Tibial nerve (tissue), 4 donors: ENCODE measurements at places on chromosomes 12 and 14.
A peak's percentile ranks its signal among the peaks of the same experiment; 100 is the strongest.

- DNase-seq = no peak
- H3K27me3 ChIP-seq = no peaks in the 10 kb centered on the region
- H3K4me3 ChIP-seq = no peak overlapping the region
- H3K36me3 ChIP-seq = no peaks in the 10 kb centered on the region
- no peak overlapping the region for H3K27ac ChIP-seq
- H3K4me1 ChIP-seq = no peaks in the 10 kb centered on the region
These were observed 15.0 kb upstream of the FBXO33 start for GRCh38 chr14:39447175-39447661.

DNA sequence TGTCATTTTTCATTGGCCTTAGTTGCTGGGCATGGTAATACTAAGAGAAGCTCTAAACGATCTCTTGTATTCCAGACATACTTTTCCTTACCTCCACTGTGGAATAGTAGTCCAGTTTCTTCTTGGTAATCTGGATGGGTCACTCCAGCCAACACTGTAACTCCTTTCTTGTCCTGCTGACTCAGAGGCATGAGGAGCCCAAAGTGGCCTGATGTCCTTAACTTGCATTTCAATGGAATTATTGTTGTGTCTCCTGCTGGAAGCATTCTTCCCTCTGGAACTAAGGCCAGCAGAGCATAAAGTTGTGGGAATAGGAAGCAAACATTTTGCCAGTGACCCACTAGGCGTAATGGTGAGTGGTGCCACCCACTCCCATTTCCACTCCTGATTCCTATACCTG, 33.1 kb downstream of the DAAM1 start:
- no peak for DNase-seq
- H3K27me3 ChIP-seq = no peaks in the 10 kb centered on the region
- H3K4me3 ChIP-seq = no peak overlapping the region
- no peaks in the 10 kb centered on the region for H3K36me3 ChIP-seq
- no peaks in the 10 kb centered on the region for H3K4me1 ChIP-seq
- no peak overlapping the region for H3K27ac ChIP-seq

- H3K36me3 ChIP-seq = no peaks in the 10 kb centered on the region
- peak overlapping the region; percentile 14 for H3K4me3 ChIP-seq
- no peak for DNase-seq
- no peak overlapping the region for H3K27ac ChIP-seq
- H3K27me3 ChIP-seq = no peaks in the 10 kb centered on the region
- peaks cover 8% of the 10 kb centered on the region for H3K4me1 ChIP-seq
These were observed 9.9 kb downstream of the ITGB7 start for GRCh38 chr12:53197011-53197640.

GRCh38 chr14:94048691-94049624, 22.8 kb downstream of the OTUB2 start:
- DNase-seq = no peak
- H3K36me3 ChIP-seq = peaks cover 99% of the 10 kb centered on the region
- H3K4me1 ChIP-seq = no peaks in the 10 kb centered on the region

GRCh38 chr12:92854344-92854743, 74.8 kb downstream of the EEA1 start:
- H3K27me3 ChIP-seq = no peaks in the 10 kb centered on the region
- H3K4me1 ChIP-seq = no peaks in the 10 kb centered on the region
- no peak overlapping the region for H3K27ac ChIP-seq
- no peaks in the 10 kb centered on the region for H3K36me3 ChIP-seq
- H3K4me3 ChIP-seq = no peak overlapping the region

DNA sequence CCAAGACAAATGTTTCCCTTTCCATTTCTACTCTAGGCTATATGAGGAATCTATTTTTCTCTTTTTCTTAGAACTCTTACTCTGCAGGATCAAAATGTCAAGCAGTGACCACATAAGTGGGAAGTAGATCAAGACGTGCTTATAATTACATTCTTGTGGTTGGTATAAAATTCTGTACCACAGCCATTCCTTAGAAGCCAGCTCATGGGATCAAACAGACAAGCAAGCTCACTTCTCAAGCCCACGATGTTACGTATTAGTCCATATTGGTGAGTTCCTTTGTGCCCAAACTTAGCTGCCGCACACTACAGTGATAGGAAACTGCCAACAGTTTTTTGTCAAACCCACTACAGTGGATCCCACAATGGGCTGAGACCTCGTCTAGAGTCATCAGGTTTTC, 53.4 kb downstream of the IFNG start:
- no peaks in the 10 kb centered on the region for H3K4me1 ChIP-seq
- H3K4me3 ChIP-seq = no peak overlapping the region
- H3K27ac ChIP-seq = no peak overlapping the region

GRCh38 chr12:12449533-12450025, 92.7 kb downstream of the BORCS5 start:
- H3K27ac ChIP-seq = peak overlapping the region; percentile 17
- no peaks in the 10 kb centered on the region for H3K4me1 ChIP-seq
- no peaks in the 10 kb centered on the region for H3K27me3 ChIP-seq
- H3K4me3 ChIP-seq = no peak overlapping the region
- H3K36me3 ChIP-seq = no peaks in the 10 kb centered on the region

DNA sequence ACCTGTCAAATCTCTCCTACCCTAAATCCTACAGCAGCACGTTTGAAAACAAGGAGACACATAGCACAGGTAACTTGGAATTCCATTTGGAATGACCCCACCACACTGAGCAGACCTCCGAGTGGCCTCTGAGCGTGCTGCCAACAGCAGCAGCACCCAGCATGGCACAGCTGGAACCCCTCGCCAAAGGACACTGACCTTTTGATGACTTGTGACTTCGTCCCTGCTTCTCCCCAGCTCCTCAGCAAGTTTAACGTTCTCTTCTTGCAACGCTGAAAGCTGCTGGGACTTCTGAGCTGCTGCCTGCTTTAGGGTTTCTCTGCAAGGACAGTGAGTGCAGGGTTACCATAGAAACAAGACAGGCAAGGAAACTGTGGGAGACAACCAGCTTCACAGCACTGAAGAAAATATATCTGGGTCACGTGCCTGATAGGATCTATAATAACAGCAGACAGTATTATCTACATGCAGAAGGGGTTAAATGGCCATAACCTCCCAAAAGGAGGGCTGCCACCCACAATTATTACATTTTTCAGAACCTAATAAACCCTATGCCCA, 43.3 kb upstream of the VPS33A start:
- H3K4me3 ChIP-seq = no peak overlapping the region
- H3K27ac ChIP-seq = no peak overlapping the region
- no peaks in the 10 kb centered on the region for H3K36me3 ChIP-seq
- H3K27me3 ChIP-seq = no peaks in the 10 kb centered on the region
- no peaks in the 10 kb centered on the region for H3K4me1 ChIP-seq
- DNase-seq = no peak

- H3K27ac ChIP-seq = no peak overlapping the region
- DNase-seq = no peak
- no peak overlapping the region for H3K4me3 ChIP-seq
- H3K36me3 ChIP-seq = no peaks in the 10 kb centered on the region
- H3K27me3 ChIP-seq = no peaks in the 10 kb centered on the region
These were observed 1761.3 kb upstream of the SEL1L start for GRCh38 chr14:83294941-83295340.

DNA sequence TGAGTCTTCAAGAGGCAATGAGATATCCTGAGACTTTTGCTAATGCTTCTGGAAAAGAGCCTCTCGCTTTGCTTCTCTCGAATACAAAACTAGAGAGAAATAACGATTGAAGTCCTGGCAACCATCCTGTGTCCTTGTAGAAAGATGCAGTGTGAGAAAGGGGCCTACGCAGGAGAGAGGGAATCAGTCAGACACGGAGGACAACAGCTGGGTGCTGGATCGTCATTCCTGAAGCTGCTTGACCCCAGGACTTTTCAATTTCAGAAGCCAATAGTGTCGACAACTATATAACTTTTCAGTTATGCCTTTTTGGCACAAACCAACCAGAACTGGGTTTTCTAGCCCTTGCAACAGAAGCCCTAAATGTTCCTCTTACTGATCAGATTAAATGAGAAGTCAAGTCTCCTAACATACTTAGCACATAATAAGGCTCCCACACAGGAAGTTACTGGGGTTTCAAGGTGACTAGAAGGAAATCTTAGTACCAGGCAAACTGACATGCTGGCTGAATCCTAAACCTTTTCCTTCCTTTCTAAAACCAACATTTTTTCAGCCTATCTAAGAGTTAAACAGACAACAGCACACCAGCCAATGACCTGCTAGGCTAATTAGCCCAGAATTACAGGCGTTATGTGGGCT, 755.6 kb downstream of the MED13L start:
- H3K4me1 ChIP-seq = no peaks in the 10 kb centered on the region
- no peak overlapping the region for H3K27ac ChIP-seq
- H3K4me3 ChIP-seq = no peak overlapping the region
- H3K36me3 ChIP-seq = no peaks in the 10 kb centered on the region
- no peak for DNase-seq
- H3K27me3 ChIP-seq = no peaks in the 10 kb centered on the region

DNA sequence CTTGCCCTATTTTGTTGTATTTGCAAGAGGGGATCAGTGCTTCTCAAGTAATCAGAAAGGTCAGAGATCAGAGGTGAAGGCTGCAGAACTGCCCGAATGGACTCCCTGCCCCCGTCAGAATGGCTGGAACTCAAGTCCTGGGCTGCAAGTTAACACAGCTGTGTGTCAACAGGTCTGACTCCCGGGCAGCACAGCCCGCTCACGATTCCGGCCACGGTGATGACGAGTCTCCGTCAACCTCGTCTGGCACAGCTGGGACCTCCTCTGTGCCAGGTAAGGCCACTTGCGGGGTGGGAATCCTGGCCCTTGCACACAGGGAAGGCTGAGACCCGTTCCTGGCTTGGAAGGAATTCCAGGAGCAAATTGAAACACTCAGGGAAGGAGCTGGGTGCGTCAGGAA, 13.4 kb downstream of the DCAF4 start:
- H3K36me3 ChIP-seq = peaks cover 8% of the 10 kb centered on the region
- no peaks in the 10 kb centered on the region for H3K27me3 ChIP-seq
- DNase-seq = no peak
- no peak overlapping the region for H3K4me3 ChIP-seq
- no peaks in the 10 kb centered on the region for H3K4me1 ChIP-seq

DNA sequence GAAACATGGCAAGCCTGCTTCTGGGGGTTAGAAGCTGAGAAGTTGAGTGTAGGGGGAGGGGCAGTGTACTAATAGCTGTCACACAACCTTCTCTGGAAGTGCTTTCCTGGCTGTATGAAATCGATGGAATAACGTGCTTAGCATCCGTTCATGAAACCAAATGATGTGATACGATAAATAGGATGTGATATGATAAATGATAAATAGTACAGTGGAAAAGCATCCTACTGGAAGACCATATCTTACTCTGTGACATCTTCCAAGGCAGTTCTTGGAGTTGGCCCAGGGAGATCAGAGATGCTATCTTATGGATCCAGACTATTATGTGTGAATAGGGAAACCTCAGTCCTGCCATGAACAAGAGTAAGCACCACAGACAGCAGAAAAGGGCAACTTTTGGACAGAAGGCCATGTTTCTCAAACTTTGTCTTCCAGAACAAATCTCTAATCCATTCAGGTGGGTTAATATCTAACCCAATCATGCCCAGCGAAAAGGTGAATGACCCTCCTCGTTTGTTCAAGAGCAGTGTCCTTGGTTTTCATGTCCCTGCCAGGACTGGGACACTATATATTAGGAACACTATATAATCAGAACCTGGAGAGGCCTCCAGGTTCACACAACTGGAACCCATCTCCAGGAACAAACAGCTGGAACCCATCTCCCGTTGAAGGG, at the start of gene ANG:
ANG (plus strand) TSS at position 598 of the 673 bp plus-strand sequence. CDS start 4,801 bp downstream, outside the sequence.
- DNase-seq = no peak
- peaks cover 25% of the 10 kb centered on the region for H3K4me1 ChIP-seq
- no peak within 1 kb of the TSS for H3K4me3 ChIP-seq
- no peak within 1 kb of the TSS for H3K27ac ChIP-seq
- H3K27me3 ChIP-seq = no peaks in the 10 kb centered on the region
- no peaks in the 10 kb centered on the region for H3K36me3 ChIP-seq

DNA sequence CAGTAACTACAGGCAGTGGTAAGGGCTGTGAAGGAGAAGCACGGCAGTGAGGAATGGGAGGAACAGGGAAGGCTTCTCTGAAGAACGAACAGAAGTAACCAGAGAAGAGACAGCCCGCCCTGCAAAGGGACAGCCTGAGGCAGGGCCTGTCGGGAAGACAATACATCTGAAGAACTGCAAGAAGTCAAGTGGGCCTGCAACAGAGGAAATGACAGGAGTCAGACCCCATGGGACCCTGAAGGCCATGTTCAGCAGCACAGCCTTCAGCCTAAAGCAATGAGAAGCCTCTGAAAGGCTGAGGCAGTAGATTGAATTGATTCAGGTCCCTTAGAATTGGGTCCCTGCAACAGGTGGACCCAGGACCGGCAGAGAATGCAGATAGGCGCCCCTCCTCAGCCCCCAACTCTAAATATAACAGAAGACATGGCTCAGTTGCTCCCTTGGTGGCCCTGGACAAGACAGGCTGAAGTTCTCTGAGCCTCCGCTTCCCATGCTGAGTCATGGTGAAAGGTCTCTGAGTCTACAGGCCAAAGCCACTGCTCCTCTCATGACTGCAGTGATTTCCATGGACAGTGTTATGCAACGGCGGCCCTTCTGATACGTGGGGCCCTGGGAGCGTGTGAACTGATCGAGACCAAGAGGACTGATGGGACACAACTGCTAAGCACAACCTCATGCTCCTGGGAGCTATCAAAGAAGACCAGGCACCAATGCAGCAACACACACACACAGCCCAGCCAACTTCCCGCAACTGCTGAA, 10.8 kb upstream of the ACTR6 start:
- H3K4me3 ChIP-seq = no peak overlapping the region
- peaks cover 5% of the 10 kb centered on the region for H3K36me3 ChIP-seq
- no peaks in the 10 kb centered on the region for H3K27me3 ChIP-seq
- H3K27ac ChIP-seq = no peak overlapping the region
- no peak for DNase-seq

- no peaks in the 10 kb centered on the region for H3K36me3 ChIP-seq
- DNase-seq = no peak
- H3K27ac ChIP-seq = no peak within 1 kb of the TSS
- H3K27me3 ChIP-seq = no peaks in the 10 kb centered on the region
- peaks cover 14% of the 10 kb centered on the region for H3K4me1 ChIP-seq
These were observed at the start of gene ASPG for GRCh38 chr14:104085032-104085888. Gene ASPG (plus strand): TSS chr14:104085700. CDS start chr14:104085771, 71 bp downstream.

GRCh38 chr12:53244337-53244736, 12.3 kb upstream of the RARG start:
- H3K4me1 ChIP-seq = peaks cover 3% of the 10 kb centered on the region
- H3K27me3 ChIP-seq = no peaks in the 10 kb centered on the region
- H3K4me3 ChIP-seq = no peak overlapping the region
- no peak for DNase-seq
- H3K36me3 ChIP-seq = no peaks in the 10 kb centered on the region

- no peak overlapping the region for H3K27ac ChIP-seq
- no peaks in the 10 kb centered on the region for H3K27me3 ChIP-seq
- peaks cover 7% of the 10 kb centered on the region for H3K4me1 ChIP-seq
- no peak for DNase-seq
These were observed 125.6 kb upstream of the DHRS4 start for GRCh38 chr14:23828001-23828400.
